ENCODE measurements at places on chromosomes 12 and 14.

DNA sequence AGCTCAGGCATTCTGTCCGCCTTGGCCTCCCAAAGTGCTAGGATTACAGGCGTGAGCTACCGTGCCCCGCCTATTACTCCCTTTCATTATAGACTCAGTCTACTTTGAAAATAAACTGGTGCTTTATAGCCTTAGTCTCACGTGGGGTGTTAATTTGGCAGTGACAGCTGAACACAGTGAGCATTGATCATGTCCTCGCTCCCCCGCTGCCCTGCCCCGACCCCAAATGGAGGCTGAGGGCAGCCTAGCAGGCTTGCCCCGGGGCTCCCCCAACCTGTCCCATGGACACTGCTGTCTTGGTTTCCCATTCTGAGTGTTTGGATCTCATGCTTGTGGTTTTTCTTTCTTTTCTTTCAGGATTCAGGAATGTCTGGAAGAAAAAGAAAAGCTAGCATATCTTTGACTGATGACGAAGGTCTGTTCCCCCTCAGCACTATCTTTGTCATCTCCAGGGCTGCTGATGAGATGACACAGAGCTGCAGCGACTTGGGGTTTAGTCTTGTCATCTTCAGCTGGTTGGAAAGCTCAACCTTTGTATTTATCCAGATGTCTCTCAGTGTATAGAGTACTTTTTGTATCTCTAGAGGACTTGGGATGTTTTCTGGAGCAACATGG, 42.2 kb downstream of the EP400 start:
- no peak for DNase-seq

- no peak for DNase-seq
These were observed 139.4 kb upstream of the CNTN1 start for GRCh38 chr12:40552868-40553267.

GRCh38 chr12:24360907-24361306, 411.4 kb upstream of the SOX5 start:
- no peak for DNase-seq

GRCh38 chr12:77722536-77722935, 108.2 kb upstream of the NAV3 start:
- no peak for DNase-seq

DNA sequence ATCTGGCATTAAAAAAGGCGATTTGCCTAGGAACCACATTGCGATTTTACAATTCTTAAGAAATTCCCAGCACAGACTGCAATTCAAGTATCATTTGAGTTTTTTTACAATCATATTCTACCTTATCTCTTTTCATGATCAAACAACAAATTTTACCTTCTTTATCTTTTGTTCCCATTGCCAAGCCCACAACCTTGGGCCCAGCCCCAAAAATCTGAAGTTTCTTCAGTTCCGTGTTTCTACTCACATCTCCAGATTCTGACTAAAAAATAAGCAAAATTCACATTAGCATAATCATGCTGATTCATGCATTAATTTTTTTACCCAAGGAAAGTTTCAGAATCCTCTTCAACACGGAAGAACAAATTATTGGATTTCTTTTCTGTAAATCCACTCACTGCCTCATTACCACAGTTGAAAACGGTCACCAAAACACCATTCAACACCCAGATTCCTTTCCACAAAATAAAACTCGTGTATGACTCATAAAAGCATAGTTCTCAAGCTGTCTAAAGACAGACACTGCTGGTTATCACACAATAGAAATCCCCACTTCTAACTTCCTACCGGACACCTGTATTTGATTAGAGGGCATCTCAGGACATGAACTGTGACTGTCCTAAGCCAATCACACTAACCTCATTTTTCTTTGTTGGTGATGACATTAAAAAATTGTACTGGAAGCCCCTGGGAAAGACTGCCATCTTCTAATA, 32.7 kb downstream of the KDM5A start:
- no peak for DNase-seq

- DNase-seq: no peak
These were observed 38.4 kb downstream of the GALNT16 start for GRCh38 chr14:69298131-69299071.

GRCh38 chr14:105107351-105107750, 42.1 kb upstream of the GPR132 start:
- DNase-seq: no peak

DNA sequence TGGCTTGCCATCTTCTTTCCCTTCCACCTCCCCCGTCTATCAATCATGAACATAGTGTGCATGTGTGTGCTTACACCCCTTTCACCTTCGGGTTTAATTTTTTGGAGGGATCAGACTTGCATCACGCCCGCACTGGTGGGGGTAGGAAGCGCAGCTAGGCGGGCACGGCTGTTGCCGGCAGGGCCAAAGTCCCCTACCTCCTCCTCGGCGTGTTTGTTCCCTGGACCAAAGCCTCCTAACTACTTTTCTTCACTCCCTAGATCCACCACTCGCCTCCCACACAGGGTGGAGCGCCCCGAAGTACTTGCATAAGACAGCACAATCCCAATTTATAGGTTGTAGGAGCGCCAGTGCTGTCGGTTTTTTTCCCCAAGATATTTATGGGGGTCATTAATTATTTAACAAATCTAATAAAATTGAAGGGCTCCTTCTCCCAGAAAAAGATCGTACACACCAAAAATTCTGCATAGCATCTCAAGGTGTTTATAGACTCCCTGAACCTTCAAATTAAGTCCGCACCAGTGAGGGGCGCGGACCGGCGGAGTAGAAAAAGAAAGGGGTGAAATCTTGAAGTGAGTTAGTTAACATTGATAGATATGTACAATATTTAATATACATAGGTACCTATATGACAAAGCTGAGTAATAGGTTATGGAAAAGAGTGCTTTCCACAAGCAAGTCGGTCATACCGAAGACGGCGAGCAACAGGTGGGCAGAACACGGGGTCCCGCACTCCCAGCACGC, 717 bp downstream of the PKP2 start:
- no peak for DNase-seq

GRCh38 chr12:27499377-27499776, 24.6 kb upstream of the PPFIBP1 start:
- no peak for DNase-seq

- no peak for DNase-seq
These were observed 330.7 kb downstream of the CACNA1C start for GRCh38 chr12:2383325-2384028.

DNA sequence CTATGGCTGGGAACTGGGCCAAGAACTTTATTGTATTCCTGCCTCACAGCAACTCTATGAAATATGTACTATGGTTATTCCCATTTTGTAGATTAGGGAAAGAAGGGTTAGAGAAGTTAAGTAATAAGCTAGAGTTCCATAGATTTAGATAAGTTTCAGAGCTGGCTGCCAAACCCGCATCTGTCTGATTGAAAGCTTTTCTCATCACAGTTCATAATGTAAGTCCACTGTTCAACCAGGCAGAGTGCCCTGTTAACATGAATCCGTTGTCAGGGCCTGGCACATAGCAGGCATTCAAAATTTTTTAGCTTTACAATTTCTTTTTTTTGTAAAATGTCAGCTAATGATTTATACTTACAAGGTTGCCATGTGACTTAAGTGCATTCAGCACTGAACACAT, 467.3 kb downstream of the NRXN3 start:
- DNase-seq: no peak

- DNase-seq: no peak
These were observed 362.2 kb downstream of the CACNA1C start for GRCh38 chr12:2414810-2415567.

DNA sequence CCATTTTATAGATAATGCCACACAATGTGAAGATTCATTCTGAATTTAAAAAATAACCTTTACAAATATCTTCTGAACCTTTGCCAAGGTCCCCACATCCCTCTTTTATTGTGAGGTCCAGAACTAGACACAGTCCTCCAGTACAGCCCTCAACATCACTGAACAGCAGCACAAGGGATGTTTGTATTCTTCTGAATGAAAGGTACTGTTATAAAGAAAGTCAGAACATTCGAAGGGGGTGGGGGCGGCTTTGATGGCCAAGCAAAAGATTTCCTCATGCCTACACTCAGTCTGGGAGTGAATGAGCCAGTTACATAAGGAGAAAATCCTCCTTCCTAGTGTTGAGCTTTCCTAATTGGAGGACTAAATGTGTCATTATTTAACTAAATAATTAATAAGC, 77.3 kb downstream of the PPM1A start:
- DNase-seq: no peak
